ENCODE measurements at places on chromosomes 4 and X. TPM values are rescaled to one million over a fixed set of nuclear protein-coding genes. Genes with fewer than 3 reads are reported as not detected.

The CT45A8 gene
- polyA plus RNA-seq: not detected

The ARSJ gene
- 1.7 TPM for polyA plus RNA-seq

The AGTR2 gene
- polyA plus RNA-seq: not detected

The ETDA gene
- polyA plus RNA-seq: not detected

The EGF gene
- polyA plus RNA-seq: 0.25 TPM

All from esophagus (tissue), 2 donors.